ENCODE measurements at places on chromosomes 7 and 10.
A peak's percentile ranks its signal among the peaks of the same experiment; 100 is the strongest.

GRCh38 chr10:48447356-48448215, 141.1 kb downstream of the MAPK8 start:
- peak; percentile 7 for DNase-seq

- no peak for DNase-seq
Measured at GRCh38 chr7:121448429-121448828, 52.3 kb upstream of the FAM3C start.

DNA sequence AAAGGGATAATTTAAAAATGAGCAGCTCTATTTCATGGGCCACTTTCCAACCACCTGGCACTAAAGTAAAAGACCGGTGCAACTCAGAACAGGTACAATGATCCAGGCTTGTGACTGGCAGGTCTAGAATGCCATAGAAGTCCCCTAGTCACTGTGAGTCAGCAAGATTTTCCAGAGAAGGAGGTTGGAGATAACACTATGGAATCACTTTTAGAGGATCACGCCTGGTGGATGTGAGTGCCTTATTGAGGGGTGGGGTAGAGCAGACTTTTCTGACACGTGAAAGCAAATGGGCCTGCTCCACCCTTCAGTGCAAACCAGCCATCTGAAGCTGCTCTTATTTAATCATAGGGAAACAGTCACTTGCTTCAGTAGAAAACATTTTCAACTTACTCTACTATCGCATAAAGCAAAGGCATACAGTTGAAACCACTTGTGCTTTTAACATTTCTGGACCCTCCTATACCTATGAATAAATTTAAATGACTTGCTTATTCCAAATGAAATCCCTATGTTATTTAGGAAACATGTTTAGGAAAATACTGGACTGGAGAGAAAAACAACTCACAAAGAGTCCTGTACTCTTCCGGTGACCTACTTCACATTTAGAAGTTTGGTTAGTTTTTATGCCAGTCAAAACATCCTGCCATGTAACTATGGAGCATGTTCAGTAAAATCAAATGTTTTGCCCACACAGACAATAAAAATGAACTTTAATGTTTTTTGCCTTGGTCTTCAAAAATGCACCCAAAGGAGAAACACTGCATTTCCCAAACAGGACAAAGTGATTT, 21.5 kb upstream of the AKR1C1 start:
- no peak for DNase-seq

GRCh38 chr7:3067193-3067592, 23.5 kb upstream of the CARD11 start:
- DNase-seq, result no peak

DNA sequence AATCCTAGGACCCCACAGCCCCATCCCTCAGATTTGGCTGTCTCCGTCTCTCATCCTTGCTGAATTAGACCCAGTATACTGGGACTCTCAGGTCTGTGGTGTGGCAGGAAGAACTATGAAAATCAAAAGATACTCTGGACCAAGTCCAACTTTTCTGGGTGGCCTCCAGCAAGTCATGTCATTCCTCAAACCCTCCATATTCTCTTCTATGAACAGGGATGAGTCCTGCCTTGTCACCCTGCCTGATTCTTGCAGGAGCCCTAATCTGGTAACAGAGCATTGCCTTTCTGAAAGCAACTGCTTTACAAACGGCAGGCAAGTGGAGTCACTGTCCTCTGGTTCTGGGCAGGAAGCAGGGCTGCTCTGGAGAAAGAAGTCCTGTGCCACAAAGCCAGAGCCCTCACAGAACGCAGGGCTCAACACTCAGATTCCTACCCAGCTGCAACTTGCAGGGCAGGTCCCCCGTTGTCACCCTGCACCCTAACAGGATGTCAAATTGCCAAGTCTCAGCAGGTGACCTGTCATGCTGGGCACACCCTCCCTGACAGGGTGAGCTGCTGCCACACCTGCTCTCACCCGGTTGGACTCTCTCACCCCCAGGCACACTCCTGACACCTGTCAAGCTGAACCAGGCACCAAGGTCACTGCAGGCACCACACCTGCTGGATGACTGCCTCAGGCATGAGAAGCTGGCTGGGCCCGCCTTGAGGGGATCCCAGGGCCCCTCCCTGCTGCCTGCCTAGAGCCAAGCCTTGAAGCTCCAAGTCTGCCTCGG, 227.7 kb downstream of the KCNMA1 start:
- no peak for DNase-seq

DNA sequence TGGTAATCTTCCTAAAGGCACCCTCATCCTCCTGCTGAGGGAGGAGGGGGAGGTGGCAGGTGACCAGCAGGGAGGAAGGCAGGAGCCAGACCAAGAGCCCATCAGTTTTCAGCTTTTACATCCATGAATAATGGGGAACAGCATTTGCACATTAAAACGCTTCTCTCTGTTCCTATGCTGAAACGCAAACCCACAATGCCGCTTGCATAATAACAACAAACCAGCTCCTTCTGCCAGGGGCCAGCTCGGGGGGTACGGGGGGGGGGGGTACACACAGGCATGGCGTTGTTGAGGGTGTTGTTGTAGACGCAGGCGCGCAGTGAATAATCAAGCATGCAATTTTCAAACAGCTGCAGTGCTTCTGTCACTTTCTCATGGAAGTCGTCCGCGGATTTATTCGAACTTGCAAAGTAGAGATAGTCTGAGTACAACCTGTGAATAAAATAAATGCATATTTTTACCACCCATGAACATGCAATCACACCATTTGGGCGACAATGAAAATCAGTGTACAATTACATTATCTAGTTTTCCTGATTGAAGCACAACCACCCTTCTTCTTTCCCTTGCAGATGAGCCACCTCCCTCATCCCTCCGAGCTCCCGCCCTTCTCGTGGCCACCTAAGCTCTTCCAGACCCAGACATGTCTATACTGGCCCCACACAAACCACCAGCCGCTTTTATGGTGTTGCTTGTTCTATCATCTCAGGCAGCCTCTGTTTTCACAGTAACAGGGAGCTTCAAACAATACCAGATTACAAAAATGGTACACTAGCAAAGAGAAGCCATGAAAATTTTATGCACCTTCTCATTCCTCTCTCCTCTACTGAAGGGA, 72.2 kb downstream of the CHST15 start:
- DNase-seq, result no peak

DNA sequence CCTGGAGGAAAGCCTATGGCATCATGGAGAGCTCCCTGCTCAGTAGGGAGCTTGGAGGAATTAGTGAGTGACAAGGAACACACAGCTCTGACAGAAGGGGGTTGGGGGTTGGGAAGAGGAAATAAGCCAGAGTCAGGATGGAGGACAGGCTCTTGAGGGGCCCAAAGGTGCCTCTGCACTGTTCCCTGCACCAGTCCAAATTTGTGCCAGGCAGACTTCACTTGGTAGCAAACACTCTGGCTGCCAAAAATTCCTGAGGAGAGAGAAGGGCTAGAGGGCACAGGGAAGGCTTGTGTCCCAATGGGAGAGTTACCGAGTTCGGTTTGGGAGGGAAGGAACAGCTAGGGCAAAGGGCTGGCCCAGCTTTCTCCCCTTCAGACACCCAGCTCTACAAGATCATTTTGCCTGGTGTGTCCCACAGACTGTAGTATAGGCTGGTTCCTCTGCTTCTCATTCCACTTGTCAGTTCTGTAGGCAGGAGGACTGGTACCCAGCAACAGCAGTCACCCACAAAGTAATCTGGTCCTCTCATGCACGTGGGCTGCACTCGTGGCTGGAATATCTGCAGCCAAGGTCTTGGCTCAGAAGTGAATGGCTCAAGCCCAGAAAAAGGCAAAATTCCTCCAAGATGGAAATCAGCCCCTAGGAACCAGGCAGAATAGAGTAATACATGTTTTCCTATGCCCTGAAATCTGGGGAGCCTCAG, 8.0 kb upstream of the KCNIP2 start:
- DNase-seq, result peak; percentile 43
